ENCODE measurements at places on chromosomes 2 and 18. TPM values are rescaled to one million over a fixed set of nuclear protein-coding genes. Genes with fewer than 3 reads are reported as not detected.

DNA sequence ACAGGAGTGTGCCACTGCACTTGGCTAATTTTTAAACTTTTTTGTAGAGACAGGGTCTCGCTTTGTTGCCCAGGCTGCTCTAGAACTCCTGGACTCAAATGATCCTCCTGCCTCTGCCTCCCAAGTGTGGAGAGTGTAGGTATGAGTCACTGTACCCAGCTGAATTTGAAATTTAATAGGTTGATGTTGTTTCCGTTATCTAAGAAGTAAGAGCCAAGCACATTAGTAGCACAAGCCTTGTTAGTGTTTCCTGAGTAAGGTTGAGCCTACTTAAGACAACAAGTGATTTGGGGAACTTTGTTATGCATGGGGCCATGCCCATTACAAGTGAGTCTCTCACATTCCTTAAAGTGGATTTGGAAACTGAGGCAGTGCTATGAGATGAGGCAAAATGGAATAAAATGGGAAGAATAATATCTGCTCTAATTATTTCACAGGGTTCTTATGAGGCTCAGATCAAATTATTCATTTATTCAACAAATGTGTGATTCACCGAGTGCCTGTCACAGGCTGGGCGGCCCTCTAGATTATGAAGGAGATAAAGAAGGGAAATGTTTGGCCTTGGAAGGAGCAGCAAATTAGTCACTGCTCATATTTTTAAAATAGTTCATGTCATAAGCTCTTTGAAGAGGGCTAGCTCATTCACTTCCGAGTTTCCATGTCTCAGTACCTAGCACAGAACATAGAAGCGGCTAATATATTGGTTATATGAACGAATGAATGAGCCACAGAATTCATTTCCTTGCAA, 217.2 kb downstream of the LDLRAD4 start:
- H3K27ac ChIP-seq, result no peak overlapping the region
- no peaks in the 10 kb centered on the region for H3K27me3 ChIP-seq
- H3K36me3 ChIP-seq, result no peaks in the 10 kb centered on the region
- 0 out of 2 replicates have a peak, but pooled peaks cover under 1% of the 10 kb centered on the region for H3K4me1 ChIP-seq
- DNase-seq, result no peak

DNA sequence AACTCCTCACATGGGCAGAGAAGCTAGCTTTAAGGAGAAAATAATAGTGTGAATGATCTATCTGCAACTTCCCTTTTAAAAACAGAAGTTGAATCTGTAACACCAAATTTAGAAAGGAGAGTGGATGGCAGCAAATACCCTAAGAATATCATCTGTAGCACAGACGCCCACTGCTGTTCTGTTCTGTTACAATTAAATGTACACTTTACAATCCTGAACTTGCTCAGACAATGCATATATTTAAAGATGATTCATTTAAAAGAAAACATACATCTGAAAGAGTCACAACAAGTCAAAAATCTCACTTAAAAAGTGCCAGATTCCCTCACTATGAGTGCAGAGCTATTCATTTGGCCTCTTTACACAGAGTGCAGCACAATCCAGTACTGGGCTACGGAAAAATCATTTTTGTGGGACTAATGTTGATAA, 8.0 kb upstream of the SERTAD2 start:
- H3K36me3 ChIP-seq, result no peaks in the 10 kb centered on the region
- H3K27me3 ChIP-seq, result no peaks in the 10 kb centered on the region
- no peaks in the 10 kb centered on the region for H3K4me1 ChIP-seq

SLC25A52 gene
- total RNA-seq, result not detected

- no peaks in the 10 kb centered on the region for H3K36me3 ChIP-seq
- no peaks in the 10 kb centered on the region for H3K27me3 ChIP-seq
- H3K27ac ChIP-seq, result no peak overlapping the region
- no peaks in the 10 kb centered on the region for H3K4me1 ChIP-seq
- no peak overlapping the region for H3K4me3 ChIP-seq
- no peak for DNase-seq
Observed at GRCh38 chr2:240909216-240909974, 3.3 kb downstream of the CROCC2 start.

GRCh38 chr2:190514676-190515075, 19.8 kb downstream of the NEMP2 start:
- DNase-seq, result no peak
- H3K27me3 ChIP-seq, result no peaks in the 10 kb centered on the region
- H3K36me3 ChIP-seq, result no peaks in the 10 kb centered on the region
- no peak overlapping the region for H3K27ac ChIP-seq

- peaks cover 15% of the 10 kb centered on the region for H3K36me3 ChIP-seq
- no peak overlapping the region for H3K4me3 ChIP-seq
- H3K27ac ChIP-seq, result no peak overlapping the region
- H3K4me1 ChIP-seq, result peaks cover 10% of the 10 kb centered on the region
- DNase-seq, result no peak
- no peaks in the 10 kb centered on the region for H3K27me3 ChIP-seq
Observed at GRCh38 chr2:105754011-105754410, 9.3 kb downstream of the NCK2 start.

CD207 gene
- total RNA-seq, result not detected

PLGLB2 gene
- 0.68 TPM for total RNA-seq

SERPINB10 gene
- total RNA-seq, result not detected

GRCh38 chr2:44826601-44827000, 114.9 kb upstream of the SIX3 start:
- H3K27me3 ChIP-seq, result no peaks in the 10 kb centered on the region
- no peak for DNase-seq
- no peaks in the 10 kb centered on the region for H3K4me1 ChIP-seq
- no peaks in the 10 kb centered on the region for H3K36me3 ChIP-seq
- H3K27ac ChIP-seq, result no peak overlapping the region

SERPINB11 gene
- not detected for total RNA-seq

DYNC2LI1 gene
- 8.5 TPM for total RNA-seq

RGPD8 gene
- 8.1 TPM for total RNA-seq

DES gene
- 3.0 TPM for total RNA-seq

GRCh38 chr2:229226382-229226781, 44.7 kb downstream of the PID1 start:
- no peaks in the 10 kb centered on the region for H3K27me3 ChIP-seq
- H3K4me1 ChIP-seq, result no peaks in the 10 kb centered on the region
- no peaks in the 10 kb centered on the region for H3K36me3 ChIP-seq
- no peak overlapping the region for H3K27ac ChIP-seq
- DNase-seq, result no peak

DNA sequence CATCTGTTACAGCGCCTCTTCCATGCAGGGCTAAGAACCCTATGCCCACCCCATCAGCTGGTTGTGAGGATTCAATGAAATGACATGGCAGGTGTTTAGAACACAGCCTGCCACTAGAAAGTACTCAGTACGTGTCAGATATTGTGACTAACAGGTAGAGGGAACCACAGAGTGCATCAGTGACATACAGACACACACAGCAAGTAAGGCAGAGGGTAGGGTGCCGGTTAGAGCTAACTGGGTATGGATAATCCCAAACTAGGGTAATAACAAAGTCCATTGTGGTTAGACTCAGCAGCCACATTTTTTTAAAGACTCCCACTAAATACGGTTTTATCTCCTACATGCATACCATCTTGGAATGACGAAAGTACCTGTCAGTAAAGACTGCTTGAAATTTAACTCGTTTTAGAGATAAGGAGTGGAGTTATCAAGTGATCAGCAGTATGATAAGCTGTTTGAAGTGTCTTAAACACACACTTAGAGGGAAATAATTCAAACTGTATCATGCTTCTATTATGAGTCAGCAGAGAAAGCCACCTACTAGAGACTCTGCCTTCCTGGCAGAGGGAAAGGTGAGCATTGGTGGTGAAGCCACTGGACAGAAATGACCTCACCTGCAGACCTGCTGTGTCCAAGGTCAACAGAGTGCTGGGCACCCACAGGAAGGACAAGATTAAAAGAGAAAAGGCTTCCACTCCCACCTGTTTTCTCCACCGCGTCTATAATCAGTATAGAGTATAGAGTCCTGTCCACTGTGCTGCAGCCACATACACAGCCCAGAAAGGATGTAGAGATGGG, 20.6 kb downstream of the MPPE1 start:
- no peak for DNase-seq
- H3K36me3 ChIP-seq, result peaks cover 3% of the 10 kb centered on the region
- H3K27ac ChIP-seq, result no peak overlapping the region
- no peaks in the 10 kb centered on the region for H3K4me1 ChIP-seq

- no peak overlapping the region for H3K4me3 ChIP-seq
- no peaks in the 10 kb centered on the region for H3K36me3 ChIP-seq
- DNase-seq, result no peak
- H3K27ac ChIP-seq, result no peak overlapping the region
Observed at GRCh38 chr18:26593365-26594320, 45.3 kb upstream of the KCTD1 start.

REG3G gene
- total RNA-seq, result not detected

PRSS56 gene
- total RNA-seq, result not detected

GRCh38 chr2:42092084-42092996, 44.5 kb downstream of the PKDCC start:
- H3K27ac ChIP-seq, result no peak overlapping the region
- H3K4me1 ChIP-seq, result peaks cover 7% of the 10 kb centered on the region
- no peaks in the 10 kb centered on the region for H3K36me3 ChIP-seq

GPAT2 gene
- not detected for total RNA-seq

- no peaks in the 10 kb centered on the region for H3K4me1 ChIP-seq
- peaks cover 11% of the 10 kb centered on the region for H3K27me3 ChIP-seq
- no peak overlapping the region for H3K27ac ChIP-seq
- no peak for DNase-seq
- H3K4me3 ChIP-seq, result no peak overlapping the region
Observed at GRCh38 chr2:72136331-72136730, 11.3 kb downstream of the CYP26B1 start.

HRH4 gene
- total RNA-seq, result not detected

CYP26B1 gene
- 0.22 TPM for total RNA-seq

DNA sequence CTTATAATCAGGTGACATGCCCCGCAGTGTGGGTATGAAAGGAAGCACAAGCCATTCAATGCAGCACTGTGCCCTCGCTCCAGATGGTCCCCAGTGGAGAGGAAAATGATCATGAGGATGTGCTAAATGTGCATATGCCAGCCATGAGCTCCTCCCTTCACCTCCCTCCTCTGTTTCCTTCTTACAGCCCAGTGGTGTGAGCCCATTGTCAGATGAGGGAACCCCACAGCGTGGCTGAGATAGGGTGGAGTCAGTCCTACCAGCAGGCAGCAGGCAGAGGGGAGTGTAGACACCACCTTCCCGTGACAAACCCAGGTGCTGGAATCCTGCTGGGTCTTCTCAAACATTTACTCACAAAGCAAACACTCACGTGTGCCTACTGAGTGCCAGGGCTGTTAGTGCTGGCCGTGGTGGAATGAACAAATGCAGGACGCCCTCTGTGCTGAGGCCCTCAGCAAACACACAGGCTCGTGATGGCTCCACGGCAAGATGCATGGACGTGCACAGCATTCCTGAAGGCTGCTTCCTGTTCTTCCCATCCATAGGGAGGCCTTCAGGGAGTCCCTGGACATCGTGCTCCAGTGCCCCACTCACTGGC, 181.7 kb upstream of the TPO start:
- no peaks in the 10 kb centered on the region for H3K4me1 ChIP-seq
- no peaks in the 10 kb centered on the region for H3K27me3 ChIP-seq
- peaks cover 32% of the 10 kb centered on the region for H3K36me3 ChIP-seq
- no peak for DNase-seq
- no peak overlapping the region for H3K4me3 ChIP-seq
- H3K27ac ChIP-seq, result no peak overlapping the region

GRCh38 chr2:234394450-234394849, 102.4 kb downstream of the ARL4C start:
- no peak for DNase-seq
- H3K27ac ChIP-seq, result no peak overlapping the region
- no peaks in the 10 kb centered on the region for H3K4me1 ChIP-seq
- no peaks in the 10 kb centered on the region for H3K36me3 ChIP-seq
- H3K4me3 ChIP-seq, result no peak overlapping the region
- H3K27me3 ChIP-seq, result no peaks in the 10 kb centered on the region

CXCR2 gene
- 0.83 TPM for total RNA-seq

HOXD13 gene
- not detected for total RNA-seq

DNA sequence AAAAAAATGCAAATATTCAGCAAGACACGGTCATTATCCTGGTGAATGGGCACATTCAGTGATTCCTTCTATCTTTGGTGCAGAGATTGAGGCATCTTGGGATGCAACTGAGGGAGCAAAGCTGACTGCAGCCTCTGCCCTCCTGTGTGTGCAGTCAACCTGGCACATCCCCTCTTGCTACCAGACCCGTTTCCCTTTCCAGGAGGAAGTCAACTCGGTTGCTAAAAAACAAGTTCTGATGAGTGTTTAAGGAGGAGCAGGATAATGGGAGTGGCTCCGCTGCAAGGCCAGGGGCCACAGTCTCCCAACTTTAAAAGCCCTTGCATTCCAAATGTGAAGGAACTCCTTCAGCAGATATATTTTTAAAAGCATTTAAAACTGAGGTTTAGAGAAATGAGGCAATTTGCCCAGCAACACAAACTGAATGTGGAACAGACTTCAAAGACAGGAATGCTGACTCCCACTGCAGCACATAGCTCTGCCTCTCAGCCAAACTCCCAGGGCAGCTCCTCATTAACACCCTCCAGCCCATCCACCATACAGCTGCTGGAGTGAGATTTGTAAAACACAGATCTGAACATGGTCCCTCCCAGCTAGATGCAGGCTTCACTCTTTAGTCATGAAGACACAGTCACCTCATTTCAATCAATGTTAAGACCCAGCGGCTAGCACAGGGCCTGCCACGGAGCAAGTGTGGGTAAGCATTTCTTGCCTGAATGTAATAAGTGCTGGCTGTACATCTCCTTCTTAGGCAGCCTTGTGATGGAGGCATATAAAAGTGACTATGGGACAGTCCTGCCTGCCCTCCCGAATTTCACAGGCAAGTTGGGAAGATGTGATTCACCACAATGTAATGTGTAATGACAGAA, 54.3 kb downstream of the VSNL1 start:
- no peaks in the 10 kb centered on the region for H3K27me3 ChIP-seq
- H3K36me3 ChIP-seq, result no peaks in the 10 kb centered on the region
- H3K4me1 ChIP-seq, result peaks cover 17% of the 10 kb centered on the region
- no peak overlapping the region for H3K4me3 ChIP-seq
- no peak for DNase-seq

EMILIN1 gene
- total RNA-seq, result 1.2 TPM

- no peaks in the 10 kb centered on the region for H3K27me3 ChIP-seq
- H3K36me3 ChIP-seq, result no peaks in the 10 kb centered on the region
- H3K4me3 ChIP-seq, result no peak overlapping the region
- no peak for DNase-seq
- no peaks in the 10 kb centered on the region for H3K4me1 ChIP-seq
Observed at GRCh38 chr2:203849010-203849409, 18.6 kb upstream of the CTLA4 start.

DNA sequence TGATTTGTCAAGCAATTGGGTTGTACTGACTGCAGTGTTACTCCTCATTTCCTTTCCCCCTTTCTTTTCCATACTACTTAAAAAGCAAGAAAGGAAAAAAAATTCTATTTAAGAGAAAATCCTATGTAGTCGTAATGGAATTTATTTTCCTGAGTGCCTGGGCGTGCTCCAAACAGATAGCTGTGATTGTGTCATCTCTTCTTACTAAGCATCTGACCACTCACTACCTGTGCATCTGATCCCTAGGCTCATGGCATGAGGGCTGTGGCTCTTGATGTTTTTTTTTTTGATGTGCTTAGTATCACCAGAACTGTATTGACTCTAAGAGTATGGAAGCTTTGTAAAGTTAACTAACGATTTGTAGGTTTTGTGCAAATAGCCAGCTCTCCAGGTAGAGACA, 19.0 kb downstream of the CRIM1 start:
- DNase-seq, result no peak
- no peak overlapping the region for H3K27ac ChIP-seq
- H3K4me1 ChIP-seq, result peaks cover 31% of the 10 kb centered on the region
- no peak overlapping the region for H3K4me3 ChIP-seq
- no peaks in the 10 kb centered on the region for H3K27me3 ChIP-seq

- H3K36me3 ChIP-seq, result no peaks in the 10 kb centered on the region
- no peak overlapping the region for H3K27ac ChIP-seq
Observed at GRCh38 chr2:132519566-132519965, 103.0 kb downstream of the GPR39 start.
